Stimulated activated CD4-positive, alpha-beta T cell treated with anti-CD3 and anti-CD28 coated beads, Interleukin-4, amount 100 ng/mL, for 48 hours (primary cell): ENCODE measurements at places on chromosomes 2 and 18.

GRCh38 chr2:239926587-239927232 is 98.4 kb downstream of the NDUFA10 start:
- no peak for DNase-seq

- DNase-seq = no peak
Measured at GRCh38 chr18:44828080-44828479, 147.4 kb downstream of the SETBP1 start.

- no peak for DNase-seq
Measured at GRCh38 chr18:74901362-74902146, 303.9 kb downstream of the ZNF407 start.

DNA sequence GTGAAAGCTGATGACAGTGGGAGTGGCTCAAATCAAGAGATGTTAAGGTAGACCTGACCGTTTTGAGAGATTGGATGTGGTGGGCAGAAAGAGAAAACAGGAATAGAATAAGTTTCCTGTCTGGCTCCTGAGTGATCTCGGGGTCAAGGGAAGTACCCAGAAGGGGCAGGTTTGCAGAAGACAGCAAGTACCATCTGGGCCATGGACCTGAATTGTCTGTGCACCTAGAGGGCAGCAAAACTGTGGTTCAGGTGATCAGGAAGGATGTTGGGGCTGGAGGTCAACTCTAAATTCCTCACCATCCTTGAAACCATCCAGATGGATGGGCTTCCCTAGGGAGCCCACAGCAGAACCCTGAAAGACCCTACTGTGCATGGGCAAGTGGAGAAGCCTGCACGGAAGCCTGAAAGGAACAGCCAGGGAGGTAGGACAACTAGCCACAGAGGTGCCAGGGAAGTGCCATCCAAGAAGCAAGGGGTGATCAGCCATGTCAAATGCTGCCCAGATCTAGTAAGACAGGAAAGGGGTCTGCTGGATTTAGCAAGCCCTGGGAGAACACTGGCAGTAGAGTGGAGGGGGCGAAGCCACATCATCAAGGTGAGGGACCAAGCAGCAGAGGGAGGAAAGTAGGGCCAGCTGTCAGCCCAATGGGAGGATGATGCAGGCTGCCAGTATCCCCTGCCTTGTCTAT is 8.0 kb downstream of the TEX261 start:
- DNase-seq = no peak

DNA sequence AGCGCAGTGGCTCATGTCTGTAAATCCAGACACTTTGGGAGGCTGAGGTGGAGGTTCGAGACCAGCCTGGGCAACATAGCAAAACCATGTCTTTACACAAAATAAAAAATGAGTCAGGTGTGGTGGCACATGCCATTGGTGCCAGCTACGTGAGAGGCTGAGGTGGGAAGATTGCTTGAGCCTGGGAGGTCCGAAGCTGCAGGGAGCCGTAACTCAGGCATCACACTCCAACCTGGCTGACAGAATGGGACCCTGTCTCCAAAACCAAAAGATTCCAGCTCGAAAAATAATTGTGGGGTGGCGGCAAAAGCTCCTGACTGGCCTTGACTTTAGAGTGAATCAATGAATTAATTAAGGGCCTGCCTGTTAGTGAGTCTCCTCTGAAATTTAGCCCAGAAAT is 1.2 kb upstream of the ALPP start:
- DNase-seq = no peak

DNA sequence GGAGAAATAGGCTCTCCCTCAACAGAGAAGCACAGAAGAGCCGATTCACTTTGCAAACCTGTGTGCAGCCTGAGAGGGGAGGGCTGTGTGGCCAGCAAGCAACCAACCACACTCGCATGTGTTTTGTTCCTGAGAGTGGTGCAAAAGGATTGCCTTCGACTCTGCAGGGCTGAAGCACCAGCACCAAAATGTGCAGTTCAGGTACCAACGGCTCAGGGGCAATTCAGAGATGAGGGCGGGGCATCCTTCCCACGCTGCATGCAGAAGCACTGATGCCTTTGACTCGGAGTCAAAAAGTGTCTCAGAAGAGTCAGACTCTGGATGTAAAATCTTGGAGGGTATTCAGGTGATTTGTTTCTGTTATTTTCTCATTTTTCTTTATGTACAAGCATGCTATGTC is 55.5 kb downstream of the DCDC2C start:
- DNase-seq = no peak

DNA sequence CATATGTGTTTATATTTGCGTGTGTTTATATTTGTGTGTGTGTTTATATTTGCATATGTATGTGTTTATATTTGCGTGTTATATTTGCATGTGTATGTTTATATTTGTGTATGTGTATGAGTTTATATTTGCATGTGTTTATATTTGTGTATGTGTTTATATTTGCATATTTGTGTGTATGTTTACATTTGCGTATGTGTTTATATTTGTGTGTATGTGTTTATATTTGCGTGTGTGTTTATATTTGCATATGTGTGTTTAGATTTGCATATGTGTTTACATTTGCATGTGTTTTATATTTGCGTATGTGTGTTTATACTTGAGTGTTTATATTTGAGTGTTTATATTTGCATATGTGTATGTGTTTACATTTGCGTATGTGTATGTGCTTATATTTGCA is 115.7 kb upstream of the CTDP1 start:
- no peak for DNase-seq

DNA sequence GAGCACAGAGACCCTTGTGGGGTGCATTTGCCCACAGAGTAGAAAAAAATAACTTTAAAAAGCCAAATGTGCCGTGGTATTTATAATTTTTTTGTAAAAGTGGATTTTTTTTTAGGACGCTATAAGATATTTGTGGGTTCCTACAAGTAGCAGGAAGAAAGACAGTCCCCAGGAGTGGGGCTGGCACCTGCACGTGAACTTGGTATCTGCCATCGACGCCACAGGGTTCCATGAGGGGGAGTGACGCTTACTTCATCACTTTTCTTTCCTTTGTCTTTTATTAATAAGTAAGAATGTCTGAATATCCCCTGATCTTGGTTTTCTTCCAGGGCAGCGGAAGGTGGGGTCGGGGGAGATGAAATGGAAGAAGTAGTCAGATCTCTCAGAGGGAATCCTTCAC is 207.0 kb downstream of the TWIST2 start:
- DNase-seq = no peak

DNA sequence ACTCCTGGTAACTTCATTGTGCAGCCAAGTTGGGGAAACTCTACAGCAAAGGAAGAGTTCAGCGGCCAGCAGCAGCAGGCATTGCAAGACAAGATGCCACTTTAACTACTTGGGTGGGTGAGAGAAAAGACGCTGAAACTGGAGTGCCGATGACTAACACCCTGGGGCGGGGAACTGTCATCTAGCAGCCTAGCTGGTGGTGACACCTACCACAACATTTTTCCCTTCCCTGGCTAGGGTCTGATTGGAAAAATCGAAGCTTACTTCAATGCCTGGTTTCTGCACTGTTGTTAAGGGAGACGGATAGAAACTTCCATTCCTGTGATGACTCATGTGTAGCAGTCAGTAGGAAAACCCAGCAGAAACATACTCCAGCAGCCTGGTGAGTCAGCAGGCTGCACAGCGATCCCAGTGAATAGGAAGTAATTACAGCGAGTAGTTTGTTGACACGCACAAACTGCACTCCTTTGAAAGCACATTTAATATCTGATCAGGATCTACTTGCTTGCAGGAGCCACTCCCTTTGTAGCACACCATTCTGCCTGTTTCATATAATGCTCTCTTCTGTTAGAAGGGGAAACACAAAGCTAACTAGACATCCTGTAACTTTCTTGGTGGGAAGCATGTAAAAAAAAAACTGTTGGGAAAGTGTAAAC is 62.1 kb upstream of the MAPRE2 start:
- peak; percentile 70 for DNase-seq

- DNase-seq = no peak
Measured at GRCh38 chr2:225429717-225430116, 30.2 kb downstream of the NYAP2 start.

DNA sequence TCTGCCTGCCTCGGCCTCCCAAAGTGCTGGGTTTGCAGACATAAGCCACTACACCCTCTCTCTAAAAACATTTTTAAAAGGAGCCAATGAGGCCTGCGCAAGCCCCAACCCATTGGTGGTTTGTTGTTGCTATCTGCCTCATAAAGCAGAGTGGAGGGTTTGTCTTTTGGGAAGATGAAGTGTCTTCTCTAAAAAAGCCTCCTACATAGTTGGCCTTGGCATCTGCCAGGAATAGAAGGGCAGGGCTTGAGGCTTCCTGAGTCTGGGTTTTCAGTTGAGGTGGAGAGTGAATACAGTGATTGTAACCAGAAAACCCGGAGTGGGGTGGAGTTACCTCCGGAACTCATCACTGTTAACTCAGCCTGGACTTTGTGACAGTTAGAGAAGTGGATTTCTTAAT is 5.9 kb upstream of the STARD7 start:
- DNase-seq = no peak

GRCh38 chr2:85134896-85135659 is 1.9 kb downstream of the TCF7L1 start:
- DNase-seq = no peak

DNA sequence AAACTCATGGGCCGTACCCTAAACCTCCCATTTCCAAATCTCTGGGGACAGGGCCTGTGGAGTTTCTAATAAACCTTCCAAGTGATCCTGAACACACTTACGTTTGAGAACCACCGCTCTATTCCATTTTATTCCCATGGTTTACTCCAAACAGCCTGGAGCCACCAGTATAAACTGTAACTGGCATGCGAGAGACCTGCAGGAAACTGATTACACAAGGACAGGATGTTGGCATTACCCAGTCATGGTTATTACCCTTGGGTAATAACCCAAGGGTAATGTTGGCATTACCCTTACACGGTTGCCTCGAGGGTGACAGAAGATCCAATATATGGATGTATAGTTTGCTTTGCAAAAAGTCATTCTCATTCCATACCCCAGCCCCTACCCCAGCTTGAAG is 37.0 kb upstream of the YPEL5 start:
- no peak for DNase-seq

GRCh38 chr2:213237251-213237650 is 47.0 kb upstream of the SPAG16 start:
- DNase-seq = no peak

DNA sequence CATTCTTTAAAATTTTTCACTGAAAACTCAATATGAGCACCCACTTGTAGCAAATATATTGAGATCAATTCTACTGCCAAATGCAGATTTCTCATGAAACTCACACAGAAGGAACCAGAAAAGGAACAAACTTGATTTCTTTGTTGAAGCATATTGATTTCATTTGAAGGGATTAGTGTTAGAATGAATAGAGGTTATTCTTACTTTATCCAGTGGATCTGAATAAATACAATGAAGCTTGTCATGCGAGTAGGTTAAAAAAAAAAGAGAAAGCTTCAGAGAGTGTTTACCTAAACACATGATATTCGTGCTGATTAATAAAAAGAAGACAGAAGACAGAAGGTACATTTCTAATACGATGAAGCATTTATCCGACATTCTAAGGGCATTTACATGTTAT is 226.7 kb upstream of the ZSWIM2 start:
- no peak for DNase-seq

DNA sequence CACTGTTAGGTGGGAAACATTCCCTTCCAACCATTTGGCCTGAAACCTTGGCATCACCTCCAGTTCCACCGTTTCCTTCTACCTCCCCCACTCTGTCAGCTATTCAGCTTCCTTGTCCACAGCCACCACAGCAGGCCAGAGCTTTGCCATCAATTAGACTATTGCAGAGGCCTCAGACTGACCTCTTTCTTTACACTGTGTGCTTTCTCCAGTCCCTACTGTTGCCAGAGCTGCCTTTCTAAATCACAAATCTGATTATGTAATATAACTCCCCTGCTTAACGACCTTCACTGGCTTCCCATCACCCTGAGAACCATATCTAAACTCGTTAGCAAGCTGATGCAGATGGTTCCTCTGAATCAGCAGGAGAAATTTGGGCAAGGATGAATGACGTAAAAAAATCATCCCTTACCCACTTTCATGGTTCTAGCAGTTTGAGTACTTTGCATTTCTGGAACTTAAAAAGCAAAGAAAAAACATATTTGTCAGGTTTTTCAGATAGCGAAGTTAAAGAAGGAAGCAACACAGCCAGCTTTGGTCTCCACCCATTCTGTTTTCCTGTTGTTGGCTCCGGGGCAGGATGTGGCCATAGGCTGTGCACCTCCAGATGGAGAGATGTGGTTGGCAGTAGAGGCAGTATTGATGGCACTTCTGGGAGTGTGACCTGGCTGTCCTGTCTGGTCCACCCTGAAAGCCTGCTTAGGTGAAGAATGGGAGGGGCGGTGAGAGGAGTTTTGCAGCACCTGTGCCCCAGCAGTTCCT is 422.1 kb downstream of the PARD3B start:
- DNase-seq = no peak

DNA sequence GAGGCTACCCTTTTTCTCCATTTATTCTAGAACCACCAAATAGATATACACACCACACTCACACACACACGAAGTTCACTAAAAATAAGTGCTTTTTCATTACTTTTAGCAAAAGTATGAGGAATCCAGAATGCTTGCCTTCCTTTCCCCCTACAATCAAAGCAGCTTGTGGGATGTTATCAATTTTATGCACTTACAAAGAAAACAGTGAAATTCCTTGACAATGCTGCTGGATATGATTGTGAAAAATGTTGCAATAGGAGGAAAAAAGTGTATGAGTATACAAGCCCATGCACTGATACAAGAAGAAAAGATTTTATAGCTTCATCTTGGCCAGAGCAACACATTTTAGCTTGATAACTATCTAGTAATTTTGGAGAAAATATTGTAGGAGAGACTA is 269.2 kb downstream of the XIRP2 start:
- no peak for DNase-seq

GRCh38 chr2:30040147-30040546 is 106.7 kb upstream of the YPEL5 start:
- DNase-seq = no peak

DNA sequence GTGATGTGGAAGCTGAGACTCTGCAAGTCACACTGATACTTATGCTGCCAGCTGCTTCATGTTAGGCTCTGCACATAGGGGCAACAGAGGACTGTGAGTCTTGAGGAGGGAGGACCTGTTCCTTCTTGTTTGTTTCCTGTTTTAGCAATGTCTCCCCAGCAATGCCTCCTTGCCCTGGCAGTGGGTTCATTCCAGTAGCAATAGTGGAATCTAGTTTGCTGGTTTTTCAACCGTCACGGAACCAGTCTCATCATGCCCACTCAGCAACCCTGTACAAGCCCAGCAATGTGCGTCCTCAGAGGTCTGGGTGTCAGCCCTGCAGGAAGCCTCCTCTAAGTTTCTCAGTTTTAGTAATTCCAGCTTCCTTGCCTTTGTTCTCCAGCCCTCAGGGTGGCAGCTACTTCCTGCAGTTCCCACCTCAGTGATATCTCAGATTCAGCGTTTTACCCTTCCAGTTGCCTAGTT is 20.5 kb upstream of the ITGB6 start:
- DNase-seq = peak; percentile 34

GRCh38 chr2:200159829-200160781 is 146.4 kb upstream of the SPATS2L start:
- no peak for DNase-seq
